HCT116 (cell line): ENCODE measurements at places on chromosomes 1 and 21. TPM values are rescaled to one million over a fixed set of nuclear protein-coding genes. Genes with fewer than 3 reads are reported as not detected.

Gene CFHR2
- total RNA-seq = not detected

Gene RGSL1
- not detected for total RNA-seq

Gene ASCL5
- 0.15 TPM for total RNA-seq

Gene ZYG11A
- 0.05 TPM for total RNA-seq

Gene FCRL5
- total RNA-seq = not detected

Gene CTTNBP2NL
- total RNA-seq = 18.0 TPM

Gene PADI3
- 0.93 TPM for total RNA-seq

Gene PLEKHA6
- total RNA-seq = 13.1 TPM

Gene KISS1
- total RNA-seq = 1.3 TPM

Gene TMPRSS3
- total RNA-seq = not detected

Gene FMO5
- 0.27 TPM for total RNA-seq

Gene CLEC20A
- not detected for total RNA-seq

Gene KDM1A
- total RNA-seq = 162 TPM

Gene SLC44A5
- total RNA-seq = 2.4 TPM

Gene DIO1
- total RNA-seq = not detected

Gene RCAN3
- 13.3 TPM for total RNA-seq

Gene ARHGEF16
- 37.4 TPM for total RNA-seq

Gene NAV1
- total RNA-seq = 22.8 TPM

Gene CACNA1S
- not detected for total RNA-seq

Gene SLC9C2
- not detected for total RNA-seq

Gene TOR1AIP2
- total RNA-seq = 106 TPM

Gene SELE
- total RNA-seq = not detected

Gene OR4F29
- total RNA-seq = not detected

Gene OR2L3
- not detected for total RNA-seq

Gene FAM151A
- total RNA-seq = not detected

Gene FCRL2
- not detected for total RNA-seq

Gene ANGPTL3
- total RNA-seq = 0.07 TPM

Gene ZNHIT6
- 18.4 TPM for total RNA-seq

Gene CYP4A22
- total RNA-seq = not detected

Gene VASH2
- 5.7 TPM for total RNA-seq

Gene ZNF695
- total RNA-seq = 14.9 TPM

Gene MAD2L2
- 93.8 TPM for total RNA-seq

Gene SELENBP1
- 0.42 TPM for total RNA-seq

Gene SLAMF1
- total RNA-seq = 0.30 TPM

Gene FALEC
- total RNA-seq = 0.59 TPM

Gene CFHR5
- not detected for total RNA-seq

Gene NEGR1
- total RNA-seq = 0.05 TPM

Gene BEND5
- total RNA-seq = not detected

Gene ORC1
- total RNA-seq = 25.6 TPM

Gene C8A
- 0.10 TPM for total RNA-seq

Gene KRTAP13-2
- not detected for total RNA-seq
